Activated T-helper 1 cell treated with anti-CD3 and anti-CD28 coated beads, Interleukin-12 subunit alpha, Interleukin-12 subunit beta, Interleukin-2, Interleukin-4 antibody, amounts not matched to agents 30 ng/mL and 10 ng/mL and 1 ng/mL, durations not matched to agents 14 hours and 24 hours and 36 hours (primary cell): ENCODE measurements at places on chromosomes 12 and 14. TPM values are rescaled to one million over a fixed set of nuclear protein-coding genes. Genes with fewer than 3 reads are reported as not detected.

Gene LRTM2
- total RNA-seq, result not detected in 2 replicates

Gene BBS10
- 3.7 and 4.1 TPM in 2 replicates for total RNA-seq

Gene SLC25A21
- total RNA-seq, result not detected in 2 replicates

Gene REP15
- total RNA-seq, result 1.4 and 1.6 TPM in 2 replicates

- H3K4me1 ChIP-seq, result no peaks in the 10 kb centered on the region
- H3K27ac ChIP-seq, result no peak overlapping the region
- H3K27me3 ChIP-seq, result no peaks in the 10 kb centered on the region
- no peak for DNase-seq
- no peaks in the 10 kb centered on the region for H3K36me3 ChIP-seq
Observed at GRCh38 chr14:94594441-94594840, 13.2 kb downstream of the SERPINA5 start.

DNA sequence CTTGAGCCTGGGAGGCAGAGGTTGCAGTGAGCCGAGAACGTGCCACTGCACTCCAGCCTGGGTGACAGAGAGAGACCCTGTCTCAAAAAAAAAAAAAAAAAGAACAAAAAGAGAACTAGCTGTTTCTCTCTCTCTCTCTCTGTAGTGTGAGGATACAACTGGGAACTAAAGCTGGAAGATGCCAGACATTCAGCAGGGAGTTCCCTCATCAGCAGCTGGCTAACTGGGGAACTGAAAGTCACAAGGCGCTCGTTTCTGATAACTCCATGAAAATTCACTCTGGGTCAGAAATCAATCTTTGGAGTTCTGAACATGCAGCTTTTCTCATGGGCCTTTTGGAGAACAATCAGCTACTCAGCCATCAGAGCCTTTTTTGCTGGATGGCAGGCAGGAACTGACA is 43.5 kb upstream of the MAP1LC3B2 start:
- H3K27me3 ChIP-seq, result peaks cover 27% of the 10 kb centered on the region
- no peak for DNase-seq
- H3K27ac ChIP-seq, result no peak overlapping the region
- peaks cover 9% of the 10 kb centered on the region for H3K4me1 ChIP-seq

DNA sequence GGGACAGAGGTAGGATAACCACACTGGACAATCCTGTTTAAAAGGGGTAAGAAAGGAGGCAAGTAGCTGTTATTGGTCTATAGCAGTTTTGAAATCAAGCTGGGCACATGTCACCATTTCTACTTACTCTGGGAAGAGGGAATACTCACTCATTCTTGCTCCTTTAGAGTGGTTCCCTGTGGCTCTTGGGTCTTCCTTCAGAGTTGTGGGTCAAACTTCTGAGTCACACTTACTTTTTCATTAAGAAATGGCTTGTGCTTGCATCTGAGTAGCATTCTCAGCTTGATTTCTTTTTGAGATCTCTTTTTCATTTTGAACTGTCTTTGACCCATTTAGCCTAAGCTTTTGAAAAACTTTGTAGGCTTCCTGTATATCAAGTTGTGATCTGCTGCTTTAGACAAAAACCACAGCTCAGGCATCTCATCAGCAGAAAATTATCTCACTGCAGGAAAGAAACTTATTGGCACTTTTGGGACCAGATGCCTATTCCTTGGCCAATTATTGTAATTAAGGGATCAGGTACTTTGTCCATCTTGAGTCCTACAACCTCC is 122.2 kb downstream of the AEBP2 start:
- no peak for DNase-seq
- no peak overlapping the region for H3K27ac ChIP-seq
- no peaks in the 10 kb centered on the region for H3K27me3 ChIP-seq
- peaks cover 13% of the 10 kb centered on the region for H3K4me1 ChIP-seq

GRCh38 chr12:47651368-47652254 is 54.2 kb downstream of the RPAP3 start:
- H3K36me3 ChIP-seq, result peaks cover 3% of the 10 kb centered on the region
- no peaks in the 10 kb centered on the region for H3K27me3 ChIP-seq
- peak; percentile 31 for DNase-seq
- no peak overlapping the region for H3K27ac ChIP-seq

DNA sequence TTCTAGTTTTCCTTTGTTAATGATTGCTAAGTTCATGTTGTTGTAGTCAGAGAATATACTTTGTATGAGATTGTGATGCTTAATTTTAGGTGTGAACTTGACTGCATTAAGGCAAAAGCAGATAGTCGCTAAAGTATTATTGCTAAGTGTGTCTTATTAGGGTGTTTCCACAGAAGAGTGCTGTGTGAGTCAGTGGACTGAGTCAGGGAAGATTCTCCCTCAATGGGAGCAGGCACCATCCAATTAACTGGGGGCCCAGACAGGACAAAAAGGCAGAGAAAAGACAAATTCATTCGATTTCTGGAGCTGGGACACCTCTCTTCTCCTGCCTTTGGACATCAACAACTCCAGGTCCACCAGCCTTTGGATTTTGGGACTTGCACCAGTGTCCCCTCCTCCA is 48.5 kb downstream of the BAZ1A start:
- H3K36me3 ChIP-seq, result peaks cover 42% of the 10 kb centered on the region
- H3K4me3 ChIP-seq, result no peak overlapping the region
- H3K4me1 ChIP-seq, result peaks cover 19% of the 10 kb centered on the region
- H3K27ac ChIP-seq, result no peak overlapping the region

DNA sequence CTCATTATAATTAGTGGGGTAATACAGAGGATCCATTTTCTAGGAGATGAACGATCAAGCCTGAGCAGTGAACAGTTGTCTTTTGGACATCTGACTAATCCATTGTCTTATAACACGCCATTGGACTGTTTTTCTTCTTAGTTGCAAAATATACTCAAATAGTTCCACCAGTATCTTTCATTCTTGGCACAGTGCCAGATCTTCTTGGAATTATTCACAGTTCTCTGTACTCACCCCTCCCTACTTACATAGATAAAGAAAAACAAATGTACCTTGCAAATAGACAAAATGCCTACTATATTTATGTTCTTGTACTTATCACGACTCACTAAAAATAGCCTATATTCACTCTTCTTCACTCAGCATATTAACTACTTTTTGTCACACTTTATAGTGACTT is 3.8 kb downstream of the CBLN3 start:
- H3K4me3 ChIP-seq, result no peak overlapping the region
- DNase-seq, result no peak
- peak overlapping the region; percentile 7 for H3K27ac ChIP-seq
- no peaks in the 10 kb centered on the region for H3K27me3 ChIP-seq
- peaks cover 2% of the 10 kb centered on the region for H3K36me3 ChIP-seq
